ENCODE measurements at places on chromosomes 6 and 20. TPM values are rescaled to one million over a fixed set of nuclear protein-coding genes. Genes with fewer than 3 reads are reported as not detected.

NKX2-2 gene
- 0.21 TPM for total RNA-seq

SLC12A5 gene
- total RNA-seq = 0.21 TPM

CLPSL1 gene
- not detected for total RNA-seq

SLC22A2 gene
- total RNA-seq = 0.62 TPM

BTBD9 gene
- 32.6 TPM for total RNA-seq

SULF2 gene
- 68.0 TPM for total RNA-seq

TCP11 gene
- not detected for total RNA-seq

SLC26A8 gene
- not detected for total RNA-seq

SCUBE3 gene
- 1.3 TPM for total RNA-seq

AVP gene
- total RNA-seq = not detected

DDX43 gene
- total RNA-seq = 1.1 TPM

PTK7 gene
- total RNA-seq = 67.8 TPM

PSORS1C2 gene
- total RNA-seq = not detected

EYS gene
- total RNA-seq = 1.0 TPM

MAPK14 gene
- total RNA-seq = 67.9 TPM

GRIK2 gene
- total RNA-seq = 3.1 TPM

ATXN1 gene
- total RNA-seq = 52.0 TPM

SPATA25 gene
- 6.4 TPM for total RNA-seq

PLTP gene
- 14.0 TPM for total RNA-seq

All from tongue (tissue), 3 donors.